ENCODE measurements at places on chromosomes 7 and 10. TPM values are rescaled to one million over a fixed set of nuclear protein-coding genes. Genes with fewer than 3 reads are reported as not detected.
A peak's percentile ranks its signal among the peaks of the same experiment; 100 is the strongest.

- DNase-seq = no peak
Observed at GRCh38 chr10:77530011-77530410, 107.6 kb downstream of the KCNMA1 start.

GRCh38 chr7:71912476-71912875 lies 499.7 kb downstream of the CALN1 start:
- no peak for DNase-seq

DNA sequence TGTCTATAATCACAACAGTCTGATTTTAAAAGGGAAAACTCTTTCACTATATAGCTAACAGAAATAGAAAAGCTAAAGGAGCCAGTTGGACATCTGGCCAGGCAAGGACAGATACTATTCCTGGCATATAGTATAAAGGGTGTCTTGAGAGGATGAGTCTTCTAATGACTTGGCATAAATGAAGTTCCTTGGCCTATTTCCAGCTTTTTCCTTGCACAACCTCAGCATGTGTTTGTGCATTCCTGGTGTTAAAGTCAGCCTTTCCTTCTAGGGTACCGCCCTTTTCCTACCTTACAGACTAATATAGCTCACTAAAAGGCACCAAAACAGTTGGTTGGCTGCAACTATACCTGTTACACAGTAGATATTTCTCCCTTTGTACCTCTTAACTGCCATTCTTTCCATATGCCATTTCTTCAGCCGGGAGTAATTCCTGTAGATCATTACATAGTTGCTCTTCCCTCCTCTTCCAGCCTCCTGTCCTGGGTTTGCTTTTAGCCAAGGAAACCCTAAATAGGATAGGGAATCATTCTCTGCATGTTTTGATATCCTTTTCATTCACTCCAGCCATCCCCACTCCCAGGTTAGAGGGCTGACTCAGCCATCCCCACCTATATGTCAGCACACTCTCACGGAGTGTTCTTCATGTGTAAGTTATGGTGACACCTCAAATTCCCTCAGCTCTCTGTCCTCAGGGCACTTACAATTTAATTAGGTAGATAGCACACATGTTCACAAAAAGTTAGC lies 102.1 kb upstream of the MDFIC start:
- DNase-seq = peak; percentile 94

DNA sequence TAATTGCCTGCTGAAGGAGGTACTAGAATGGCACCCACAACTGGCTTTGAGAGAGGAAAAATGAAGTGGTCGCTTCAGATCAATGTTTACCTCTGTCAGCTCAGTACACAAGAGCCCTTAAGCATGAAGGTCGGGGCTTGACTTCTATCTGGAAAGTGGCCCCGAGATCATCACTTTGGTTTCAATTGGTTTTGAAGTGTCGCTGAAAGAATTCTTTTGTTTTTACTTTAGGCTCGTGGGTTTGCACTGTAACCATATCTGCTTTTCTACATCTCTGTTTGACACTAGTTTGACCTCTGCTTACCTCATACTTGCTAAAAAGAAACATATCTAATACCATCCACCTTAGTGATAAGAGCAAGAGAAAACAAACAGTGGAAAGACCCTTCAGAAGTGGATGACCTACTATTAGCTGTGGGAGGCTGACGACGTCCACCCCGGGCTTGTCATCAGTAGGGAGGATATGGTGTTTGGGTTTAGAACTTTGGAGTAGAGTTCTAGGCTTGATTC lies 361.8 kb downstream of the GATA3 start:
- DNase-seq = no peak

DNA sequence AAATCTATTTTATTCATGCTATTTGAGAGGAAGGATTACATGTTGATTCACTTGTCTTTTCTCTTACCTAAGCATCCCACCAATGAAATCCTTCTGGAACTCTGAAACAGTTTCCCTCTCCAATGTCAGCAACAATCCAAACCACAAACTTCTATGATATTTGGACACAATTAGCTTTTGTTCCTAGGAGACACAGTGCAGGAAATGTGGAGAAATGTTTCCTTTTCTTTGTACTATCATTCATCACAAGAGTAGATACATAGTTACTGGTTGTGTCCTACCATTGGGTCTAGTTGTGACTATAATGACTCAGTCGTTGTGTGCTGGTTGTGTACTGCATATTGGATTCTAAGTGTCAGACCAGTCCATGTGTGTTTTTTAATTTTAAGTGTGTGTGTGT lies 156.8 kb upstream of the MAGI2 start:
- DNase-seq = no peak

DNA sequence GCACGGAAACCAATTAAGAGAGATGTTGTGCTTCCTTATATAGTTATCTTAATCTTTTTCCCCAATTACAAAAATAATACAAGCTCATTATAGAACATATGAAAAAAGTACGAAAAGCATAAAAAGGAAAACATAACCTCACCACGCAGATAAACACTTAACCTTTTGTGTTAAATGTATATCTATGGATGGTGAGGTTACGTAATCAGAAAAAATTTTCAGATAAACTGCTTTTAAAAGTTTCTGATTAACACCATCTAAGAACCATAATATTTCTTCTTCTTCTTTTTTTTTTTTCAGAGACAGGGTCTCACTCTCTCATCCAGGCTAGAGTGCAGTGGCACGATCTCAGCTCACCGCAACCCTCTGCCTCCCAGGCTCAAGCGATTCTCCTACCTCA lies 49.2 kb upstream of the SPOCK2 start:
- no peak for DNase-seq

GRCh38 chr7:71886046-71886445 lies 526.1 kb downstream of the CALN1 start:
- no peak for DNase-seq

DNA sequence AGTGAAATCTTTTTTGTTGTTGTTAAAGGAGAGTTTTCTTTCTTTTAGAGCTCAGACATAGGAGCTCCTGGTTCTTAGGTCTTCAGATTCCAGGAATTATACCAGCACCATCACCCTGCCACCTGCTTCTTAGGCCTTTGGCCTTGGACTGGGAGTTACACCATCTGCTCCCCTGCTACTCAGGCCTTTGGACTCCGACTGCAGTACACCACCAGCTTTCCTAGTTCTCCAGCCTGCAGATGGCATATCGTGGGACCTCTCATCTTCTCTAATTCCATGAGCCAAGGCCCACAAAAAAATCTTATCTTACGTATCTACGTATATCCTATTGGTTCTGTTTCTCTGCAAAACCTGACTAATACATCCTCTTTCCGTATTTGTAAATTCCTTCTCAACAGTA lies 5.1 kb upstream of the TACC2 start:
- DNase-seq = no peak

GRCh38 chr7:28328822-28329660 lies 83.3 kb upstream of the CREB5 start:
- no peak for DNase-seq

DNA sequence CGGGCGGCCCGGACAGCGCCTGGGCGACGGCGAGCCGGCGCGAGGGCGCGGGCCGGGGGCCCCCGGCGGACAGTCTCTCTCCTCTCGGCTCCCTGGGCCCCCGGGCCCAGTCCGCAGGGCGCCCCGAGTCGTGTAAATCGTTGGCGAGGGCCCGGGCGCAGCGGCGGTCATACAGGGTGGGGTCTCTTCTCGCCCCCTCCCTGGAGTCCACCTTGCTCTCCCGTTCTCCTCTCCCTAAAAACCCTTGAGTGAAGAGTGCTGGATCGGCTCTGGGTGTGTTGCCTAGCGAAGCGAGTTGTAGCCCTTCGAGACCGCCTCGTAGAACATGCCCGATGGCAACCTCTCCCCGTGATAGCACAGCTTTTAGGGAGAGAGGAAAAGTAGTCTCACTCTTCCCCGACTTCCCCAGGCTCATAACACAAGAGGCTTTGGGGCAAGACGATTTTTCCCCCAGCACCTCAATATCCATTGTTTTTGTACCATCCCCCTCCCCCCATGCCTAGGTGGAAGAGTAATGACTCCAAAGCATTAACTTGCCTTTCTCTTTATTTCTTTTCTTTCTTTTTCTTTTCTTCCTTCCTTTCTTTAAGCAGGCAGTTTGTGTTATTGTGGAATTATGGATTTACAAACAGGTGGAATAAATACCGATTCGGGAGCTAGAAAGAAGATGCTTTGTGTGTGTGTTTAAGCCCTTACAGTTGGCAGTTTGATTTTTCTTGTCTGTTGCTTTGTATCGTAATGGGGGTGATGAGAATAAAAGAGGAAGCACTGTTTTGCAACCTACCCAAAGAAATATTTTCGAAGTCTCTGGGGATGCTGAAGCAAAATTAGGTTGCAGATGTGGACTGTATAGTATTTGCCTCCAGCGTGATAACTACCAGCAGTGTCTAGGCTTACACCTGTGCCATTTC lies 822 bp downstream of the SHOC2 start:
- DNase-seq = peak; percentile 19

DNA sequence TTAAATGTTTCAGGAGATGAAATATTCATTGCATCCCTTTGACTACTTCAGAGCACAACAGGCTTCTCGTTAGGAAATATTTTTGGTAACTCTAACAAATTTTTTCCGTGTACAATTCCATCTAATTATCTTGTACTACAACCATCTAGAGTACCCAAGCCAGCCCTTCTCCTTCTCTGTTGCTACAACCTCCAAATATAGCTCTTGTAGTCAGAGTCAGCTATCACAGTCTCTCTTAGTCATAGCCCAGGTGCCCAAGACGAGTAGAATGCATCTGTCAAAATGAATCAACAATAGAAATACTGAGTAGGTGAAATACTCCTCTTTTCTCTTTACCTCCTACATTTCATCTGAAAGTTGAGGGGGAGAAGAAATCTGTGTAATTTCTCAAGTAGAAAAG lies 74.0 kb downstream of the INHBA start:
- no peak for DNase-seq

- DNase-seq = no peak
Observed at GRCh38 chr7:103824251-103824650, 165.2 kb downstream of the RELN start.

DNA sequence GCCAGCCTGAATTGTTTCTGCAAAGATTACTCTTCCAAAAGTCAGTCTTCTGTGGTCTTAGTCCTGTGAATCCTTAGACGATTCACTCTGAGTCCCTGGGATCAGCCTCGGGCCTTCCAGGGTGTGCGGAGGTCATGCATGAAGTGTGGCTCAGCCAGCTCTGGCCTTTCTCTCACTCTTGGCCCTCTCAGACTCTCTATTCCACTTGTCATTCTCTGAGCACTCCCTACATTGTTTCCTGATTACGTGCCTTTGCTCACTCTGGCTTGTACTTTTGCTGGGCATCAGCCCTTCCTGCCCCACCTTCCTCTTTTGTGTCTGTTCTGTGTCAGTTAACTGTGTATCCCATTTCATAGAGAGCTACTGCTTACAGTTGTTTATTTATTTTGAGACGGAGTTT lies 36.0 kb downstream of the CCNY start:
- DNase-seq = no peak

DNA sequence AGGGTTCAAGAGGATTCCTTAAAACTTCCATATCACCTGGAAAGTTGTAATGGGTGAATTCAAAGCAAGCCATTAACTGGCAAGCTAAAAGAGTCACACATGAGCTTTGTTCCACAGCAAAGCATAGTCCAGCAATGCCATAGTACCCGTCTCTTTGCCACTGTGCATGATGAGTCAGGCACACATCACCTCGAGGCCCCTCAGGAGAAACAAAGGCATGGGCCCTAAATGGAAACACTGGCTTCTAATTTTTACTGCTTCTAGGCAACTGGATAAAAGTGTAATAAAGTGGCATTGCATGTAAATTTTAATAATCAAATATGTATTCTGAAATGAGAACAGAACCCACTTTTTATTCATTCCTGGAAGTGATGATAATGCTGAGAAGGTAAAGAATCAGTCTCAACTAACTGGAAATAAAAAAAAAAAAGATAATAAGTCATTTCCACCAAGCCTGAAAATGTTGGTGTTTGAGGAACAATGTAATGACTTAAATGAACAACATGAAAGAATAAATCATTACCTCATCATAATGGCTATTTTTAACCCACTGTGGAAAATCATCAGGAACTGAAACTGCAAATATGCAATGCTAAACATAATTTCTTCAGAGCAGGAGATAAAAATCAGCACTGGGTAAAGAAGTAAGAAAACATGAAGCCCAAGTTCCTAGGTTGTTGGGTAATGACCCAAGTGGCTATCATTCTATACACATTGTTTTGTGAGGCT lies 104.9 kb downstream of the CDK6 start:
- no peak for DNase-seq

GRCh38 chr7:151138153-151138851 lies 29.2 kb downstream of the GBX1 start:
- no peak for DNase-seq

DNA sequence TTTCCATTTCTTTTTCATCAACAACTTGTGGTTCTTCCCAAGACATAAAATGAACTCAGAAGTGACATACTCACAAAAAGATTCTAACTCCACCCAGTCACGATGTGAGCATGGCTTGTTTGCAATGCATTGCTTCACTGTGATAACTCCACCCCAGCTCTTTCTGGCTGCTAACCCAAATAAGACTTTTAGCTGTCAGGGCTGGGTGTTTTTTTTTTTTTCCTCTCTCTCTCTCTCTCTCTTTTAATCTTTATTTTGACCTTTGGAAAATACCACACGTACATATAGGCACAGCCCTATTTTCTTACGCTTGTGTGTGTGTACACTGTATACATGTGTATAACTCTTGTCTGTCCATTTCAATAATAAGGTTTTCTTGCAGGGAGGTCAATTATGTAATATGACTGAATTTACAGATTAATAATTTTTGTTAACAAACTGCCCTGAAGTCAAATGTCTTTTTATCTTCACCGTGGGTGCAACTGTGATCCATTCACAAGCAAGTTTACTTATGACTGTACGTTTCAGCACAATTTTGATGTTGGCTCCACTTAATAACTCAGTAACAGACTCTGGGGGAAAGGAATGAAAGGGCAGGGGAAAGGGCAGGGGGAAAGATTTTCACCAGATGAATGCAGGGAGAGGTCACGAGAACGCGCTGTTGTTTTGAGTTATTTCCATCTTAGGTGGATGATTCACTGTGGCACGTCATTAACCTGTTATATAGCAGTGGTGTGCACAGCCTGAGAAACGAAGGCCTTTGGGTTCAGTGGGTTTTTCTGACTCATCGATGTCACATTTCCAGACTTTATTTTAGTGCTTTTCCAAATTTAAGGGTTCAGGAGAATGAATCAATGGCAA lies 49.1 kb downstream of the APBB1IP start:
- no peak for DNase-seq

- peak; percentile 71 for DNase-seq
Observed at GRCh38 chr7:3244241-3244814, 56.7 kb upstream of the SDK1 start.

The PIK3AP1 gene
- total RNA-seq = 1.7 TPM

The SLC18A3 gene
- total RNA-seq = not detected

The TACR2 gene
- not detected for total RNA-seq

The PDSS1 gene
- total RNA-seq = 4.5 TPM

The OIT3 gene
- not detected for total RNA-seq

The FZD8 gene
- not detected for total RNA-seq

The HBP1 gene
- 60.0 TPM for total RNA-seq

The HTR5A gene
- not detected for total RNA-seq
